ENCODE measurements at places on chromosomes 1 and 21.

DNA sequence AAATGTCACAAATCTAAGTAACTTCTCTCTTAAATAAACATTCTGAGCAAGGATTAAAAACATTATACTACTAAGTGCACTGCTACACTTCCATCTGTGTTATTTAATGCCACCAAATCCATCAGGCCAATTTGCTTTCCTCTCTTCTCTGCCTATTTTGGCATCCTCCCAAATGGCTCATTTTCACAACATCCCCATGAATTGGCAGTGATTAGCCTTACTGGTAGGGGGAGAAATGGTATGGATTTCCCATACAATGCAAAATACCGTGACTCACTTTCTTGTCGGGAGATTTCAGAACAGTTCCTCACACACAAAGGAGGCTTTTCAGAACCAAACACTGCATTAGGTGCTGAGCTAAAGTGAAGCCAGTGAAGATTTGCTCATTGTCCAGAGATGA, 195.7 kb downstream of the MIS18A start:
- DNase-seq = no peak

DNA sequence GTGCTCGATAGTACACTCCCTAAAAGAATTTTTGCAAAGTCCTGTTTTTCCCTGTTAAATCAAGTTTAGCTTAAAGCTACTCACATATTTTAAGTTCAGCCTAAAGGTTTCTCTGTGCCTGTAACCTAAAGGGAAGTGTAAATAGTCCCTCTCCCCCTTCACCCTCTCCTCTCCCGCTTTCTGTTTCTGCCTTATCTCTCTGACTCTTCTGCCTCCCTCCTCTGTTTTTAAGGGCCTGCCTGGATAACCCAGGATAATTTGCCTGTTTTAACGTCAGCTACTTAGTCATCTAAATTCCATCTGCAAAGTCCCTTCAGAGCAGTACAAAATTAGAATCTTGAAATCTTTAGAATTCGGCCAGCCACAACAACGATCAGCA, 92.6 kb downstream of the NID1 start:
- DNase-seq = no peak

- DNase-seq = no peak
Observed at GRCh38 chr1:157862114-157863070, 20.8 kb upstream of the CD5L start.

DNA sequence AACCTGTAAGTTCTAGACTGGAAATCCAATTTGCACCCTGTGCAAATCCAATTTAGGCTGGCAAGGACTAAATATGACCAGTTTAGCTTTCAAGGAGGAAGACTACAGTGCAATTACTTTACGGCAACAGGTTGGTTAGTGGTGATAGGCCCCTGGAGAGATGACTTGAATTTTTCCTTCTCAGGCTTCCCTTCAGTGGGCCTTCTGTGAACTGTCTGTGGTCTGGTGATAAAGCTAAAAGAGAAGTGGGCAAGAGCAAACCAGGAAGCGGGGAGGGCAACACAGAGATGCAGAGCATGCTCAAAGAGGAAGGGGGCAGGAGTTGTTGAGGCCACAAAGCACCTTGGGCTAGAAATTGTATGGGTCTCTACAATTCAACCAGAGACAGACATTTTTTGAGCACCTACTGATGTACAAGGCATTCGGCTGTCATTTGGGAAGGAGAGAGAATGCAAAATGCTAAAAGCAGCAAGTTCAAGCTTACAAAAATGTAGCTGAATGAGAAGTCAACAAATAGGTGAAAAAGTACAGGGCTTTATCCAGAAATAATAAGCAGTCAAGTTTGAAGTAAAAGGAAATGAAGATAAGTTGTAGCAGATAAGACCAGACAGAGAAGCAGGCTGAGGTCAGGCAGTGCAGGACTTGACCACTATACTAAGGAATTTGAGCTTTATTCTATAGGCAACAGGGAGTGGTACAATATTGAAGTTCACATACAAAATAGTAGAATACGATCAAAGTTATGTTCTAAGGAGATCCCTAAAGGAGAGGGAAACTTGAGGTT, 23.9 kb downstream of the INPP5B start:
- DNase-seq = peak; percentile 86

DNA sequence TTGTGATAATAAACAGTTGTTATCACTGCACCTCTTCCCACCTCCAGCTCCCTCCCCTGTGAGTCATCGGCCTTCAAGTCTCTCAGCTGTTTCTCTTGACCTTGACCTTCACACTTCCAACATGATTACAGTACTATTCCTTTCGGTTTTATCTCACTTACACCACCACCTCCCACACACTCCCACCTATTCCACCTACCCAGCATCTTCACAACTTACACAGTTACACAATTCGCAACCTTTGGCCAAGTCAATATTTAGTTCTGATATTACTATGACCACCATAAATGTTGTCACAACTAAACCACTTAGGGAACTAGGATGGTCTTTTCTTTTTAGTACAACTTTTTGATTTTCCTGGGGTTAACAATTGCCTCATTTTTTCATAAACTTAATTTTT, 60.2 kb downstream of the RIPK4 start:
- DNase-seq = no peak

GRCh38 chr1:95982711-95983110, 738.9 kb upstream of the PTBP2 start:
- DNase-seq = no peak

Data from Jurkat, Clone E6-1 (cell line).